ENCODE measurements at places on chromosomes 5 and 9.

DNA sequence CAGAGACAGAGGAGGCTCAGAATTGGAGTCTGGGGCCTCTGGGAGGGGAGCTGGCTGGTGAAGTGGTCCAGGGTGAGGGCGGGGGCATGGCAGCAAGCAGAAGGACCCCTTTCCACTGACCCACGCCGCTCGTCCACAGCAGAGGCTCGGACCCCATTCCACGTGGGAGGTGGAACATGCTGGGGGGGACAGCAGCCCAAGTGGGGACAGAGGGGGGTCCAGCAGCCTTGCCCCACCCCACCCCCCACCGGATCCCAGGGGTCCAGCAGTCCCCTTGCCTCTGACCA lies 25.4 kb upstream of the NKD2 start:
- DNase-seq: no peak

DNA sequence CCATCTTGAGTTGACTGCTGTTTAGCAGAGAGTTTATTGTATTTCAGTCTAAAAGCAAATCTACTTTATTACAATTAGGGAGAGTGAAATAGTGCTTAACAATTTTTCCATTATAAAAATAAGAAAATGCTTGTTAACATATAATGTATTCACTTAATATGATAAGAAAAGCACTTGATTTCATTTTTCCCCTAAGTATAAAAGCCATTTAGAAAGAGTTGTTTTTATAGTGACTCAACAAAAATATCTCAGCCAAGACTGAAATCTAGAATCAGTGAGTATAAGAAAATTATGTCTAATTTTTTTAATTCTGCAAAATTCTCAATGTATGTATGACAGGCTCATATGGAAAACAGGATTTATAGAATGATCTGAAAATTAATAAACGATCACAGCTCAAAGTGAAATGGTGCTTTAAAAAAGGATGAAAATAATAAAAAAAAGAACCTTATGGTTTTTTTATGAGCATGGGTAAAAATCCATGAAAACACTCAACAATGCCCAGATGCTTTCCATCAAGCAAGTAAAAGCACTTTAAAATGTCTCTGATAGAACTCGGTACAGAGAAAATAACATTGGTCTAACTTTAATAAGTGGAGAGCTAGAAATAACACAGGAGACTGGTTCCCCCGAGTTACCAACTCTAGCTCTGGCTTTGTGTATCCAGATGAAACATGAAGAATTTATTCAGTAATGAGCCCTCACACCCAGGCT lies 1057.8 kb upstream of the WWC1 start:
- DNase-seq: no peak

DNA sequence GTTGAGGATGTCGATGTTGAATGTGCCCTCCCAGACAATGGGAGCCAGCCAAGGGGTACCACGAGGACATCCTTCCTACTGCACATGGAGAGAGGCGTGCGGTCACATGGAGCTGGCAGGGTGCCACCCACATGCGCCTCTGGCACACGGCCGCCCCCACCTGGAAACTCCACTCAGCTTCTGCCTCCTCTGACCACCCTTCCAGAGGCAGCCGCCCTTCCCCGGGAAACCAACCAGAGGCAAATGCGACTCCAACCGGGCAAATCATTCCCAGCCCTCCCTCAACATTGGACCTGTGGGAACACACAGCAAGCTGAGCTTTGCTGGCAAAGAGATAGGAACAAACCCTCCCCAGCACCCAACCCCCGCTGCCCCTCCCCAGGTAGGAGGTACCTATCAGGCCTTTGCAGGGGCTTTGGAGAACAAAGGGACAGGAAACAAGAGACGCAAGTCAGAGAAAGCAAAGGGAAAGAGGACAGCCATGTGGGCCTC lies 17.5 kb downstream of the ABO start:
- no peak for DNase-seq

GRCh38 chr5:166562246-166562645 lies 1729.2 kb upstream of the WWC1 start:
- DNase-seq: no peak

DNA sequence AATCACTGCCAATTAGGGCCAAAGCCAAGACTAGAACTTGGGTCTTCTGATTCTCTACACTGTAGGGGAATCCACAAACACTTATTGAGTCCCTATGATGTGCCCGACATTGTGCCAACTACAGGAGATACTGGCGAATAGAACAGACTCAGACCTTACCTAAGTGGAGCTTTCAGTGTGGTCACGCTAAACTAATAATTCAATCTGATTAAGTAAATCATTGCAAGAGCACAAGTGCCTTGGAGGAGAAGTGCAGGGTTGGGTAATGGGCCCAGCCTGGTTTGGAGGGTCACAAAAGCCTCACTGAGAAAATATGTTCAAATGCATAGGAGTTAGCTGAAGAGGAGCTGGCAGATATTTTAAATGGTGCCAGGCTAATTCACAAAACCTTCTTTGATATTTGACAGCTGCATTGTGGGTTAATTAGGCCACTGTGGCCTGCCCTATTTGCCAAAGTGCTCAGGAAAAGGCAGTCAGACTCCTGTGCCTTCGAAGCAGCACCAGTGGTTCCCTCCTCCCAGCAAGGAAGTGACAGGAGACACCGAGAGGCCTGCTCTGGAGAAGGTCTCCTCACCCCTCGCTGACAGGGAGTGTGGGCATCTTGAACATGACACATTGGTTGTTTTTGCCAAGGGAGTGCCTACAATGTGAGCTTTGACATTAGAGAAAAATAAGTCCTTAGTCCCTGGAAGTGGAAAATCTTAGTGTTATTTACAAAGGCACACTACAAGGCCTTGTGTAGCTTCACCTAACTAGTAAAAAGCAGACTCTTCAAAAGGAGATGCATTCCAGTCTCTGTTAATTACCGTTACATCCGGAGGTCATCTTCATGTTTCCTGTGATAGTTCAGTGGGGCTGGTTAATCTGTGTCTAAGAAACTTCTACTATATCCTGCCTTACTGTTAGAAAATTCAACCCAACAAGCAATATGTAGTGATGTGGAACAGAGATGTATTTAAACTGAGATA lies 24.1 kb upstream of the TRAF1 start:
- DNase-seq: no peak

GRCh38 chr9:4859035-4859434 lies 66.3 kb downstream of the RCL1 start:
- no peak for DNase-seq

- peak; percentile 64 for DNase-seq
These were observed 7.6 kb upstream of the CAMSAP1 start for GRCh38 chr9:135914921-135915320.

DNA sequence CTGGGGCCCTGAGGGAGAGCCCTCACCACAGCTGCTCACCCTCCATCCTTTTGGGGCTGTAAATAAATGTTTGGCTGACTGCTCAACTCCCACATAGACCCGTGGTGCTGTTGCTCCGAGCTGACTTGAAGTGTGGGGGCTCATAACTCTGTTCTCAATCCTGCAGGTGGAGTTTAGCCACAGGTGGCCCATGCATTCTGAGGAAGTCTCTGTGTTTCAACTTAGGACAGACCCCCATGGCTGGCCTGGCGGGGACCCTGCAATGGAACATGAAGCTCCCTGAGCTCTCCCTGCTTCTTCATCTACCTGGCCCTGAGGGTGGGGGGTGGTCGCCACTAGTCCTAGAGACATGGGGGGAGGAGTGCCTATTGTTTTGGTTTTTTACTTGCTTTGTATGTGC lies 19.7 kb downstream of the NDUFS6 start:
- no peak for DNase-seq

DNA sequence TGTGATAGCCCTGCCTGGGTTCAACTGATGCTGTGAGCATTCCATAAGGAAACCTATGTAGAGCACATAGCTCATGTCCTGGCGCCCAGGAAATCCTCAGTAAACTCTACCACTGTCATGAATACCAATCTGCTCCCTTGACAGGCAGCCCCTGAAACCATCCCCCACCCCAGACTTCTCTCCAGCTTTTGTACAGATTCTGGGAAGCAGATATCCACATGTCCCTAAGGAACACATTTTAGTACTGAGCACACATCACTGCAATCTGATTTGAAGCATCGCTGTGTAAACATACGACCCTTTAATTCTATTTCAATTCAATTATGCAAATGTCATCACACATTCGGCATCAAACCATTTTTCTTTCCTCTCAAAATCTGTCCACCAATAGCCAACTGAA lies 89.5 kb upstream of the FSTL4 start:
- no peak for DNase-seq

DNA sequence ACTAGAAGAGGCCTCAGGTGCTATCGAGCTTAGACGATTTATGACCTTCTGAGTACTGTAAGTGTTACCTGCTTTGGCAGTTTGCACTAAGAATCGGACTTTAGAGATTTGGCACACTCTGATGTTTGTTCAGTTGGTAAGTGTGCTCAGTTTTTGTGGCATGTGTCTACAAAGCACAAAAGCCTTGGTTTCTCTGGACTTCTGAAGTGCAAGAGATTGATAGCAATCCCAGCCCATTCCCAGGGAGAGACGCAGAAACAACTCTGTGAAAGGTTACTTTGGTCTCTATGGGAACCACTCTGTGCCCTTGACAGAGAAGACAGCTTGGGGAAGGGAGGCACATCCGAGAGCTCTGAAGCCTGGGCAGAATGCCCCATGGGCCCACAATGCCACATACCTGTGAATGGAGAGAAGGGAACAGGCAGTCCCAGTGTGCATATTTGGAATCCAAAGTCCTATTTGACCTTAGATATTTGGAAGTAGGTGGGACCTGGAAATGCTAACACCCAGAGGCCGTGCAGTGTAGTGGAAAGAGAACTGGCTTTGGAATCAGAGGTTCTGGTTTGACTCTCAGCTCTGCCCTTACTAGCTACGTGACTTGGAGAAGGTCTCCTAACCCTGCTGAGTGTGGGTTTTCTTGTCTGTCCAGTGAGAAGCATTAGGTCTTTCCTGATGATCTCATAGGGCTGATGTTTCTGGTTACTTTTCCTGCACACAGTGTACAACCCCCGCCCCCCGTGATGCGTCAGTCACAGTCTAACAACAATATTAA lies 194.3 kb upstream of the VLDLR start:
- DNase-seq: no peak

GRCh38 chr9:87309236-87309635 lies 188.4 kb upstream of the DAPK1 start:
- no peak for DNase-seq

GRCh38 chr9:88807426-88807825 lies 183.8 kb upstream of the S1PR3 start:
- no peak for DNase-seq

DNA sequence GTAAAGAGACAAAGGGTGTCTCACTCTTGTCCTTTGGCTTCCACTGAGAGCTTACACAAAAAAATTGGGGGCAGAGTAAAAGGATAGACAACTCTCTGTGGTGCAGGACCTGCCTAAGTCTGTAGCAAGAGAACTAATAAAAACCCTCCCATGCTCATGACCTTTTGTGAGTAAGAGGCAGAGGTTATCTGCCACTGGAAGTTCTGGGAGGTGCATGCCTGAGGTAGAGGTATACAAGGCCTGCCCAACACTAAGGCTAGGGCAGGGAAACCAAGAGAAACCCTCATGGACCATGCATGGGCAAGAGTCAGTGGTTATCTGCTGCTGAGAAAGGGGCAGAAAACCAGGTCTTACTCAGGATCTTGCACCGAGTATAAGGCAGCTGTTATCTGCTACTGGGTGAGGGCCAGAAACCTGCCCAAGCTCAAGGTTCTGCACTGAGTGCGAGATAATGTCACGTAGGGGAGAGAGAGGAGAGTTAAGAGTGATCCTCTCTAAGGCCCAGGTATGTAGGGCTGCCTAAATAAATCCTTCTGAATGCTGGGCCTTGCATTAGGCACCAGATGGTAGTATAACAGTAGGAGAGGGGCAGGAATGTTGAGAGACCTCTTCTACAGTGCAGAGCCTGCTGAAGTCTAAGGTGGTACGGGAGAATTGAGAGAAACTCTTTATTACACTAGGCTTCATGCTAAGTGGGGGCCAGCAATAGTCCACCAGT lies 143.4 kb downstream of the MACROH2A1 start:
- DNase-seq: no peak

DNA sequence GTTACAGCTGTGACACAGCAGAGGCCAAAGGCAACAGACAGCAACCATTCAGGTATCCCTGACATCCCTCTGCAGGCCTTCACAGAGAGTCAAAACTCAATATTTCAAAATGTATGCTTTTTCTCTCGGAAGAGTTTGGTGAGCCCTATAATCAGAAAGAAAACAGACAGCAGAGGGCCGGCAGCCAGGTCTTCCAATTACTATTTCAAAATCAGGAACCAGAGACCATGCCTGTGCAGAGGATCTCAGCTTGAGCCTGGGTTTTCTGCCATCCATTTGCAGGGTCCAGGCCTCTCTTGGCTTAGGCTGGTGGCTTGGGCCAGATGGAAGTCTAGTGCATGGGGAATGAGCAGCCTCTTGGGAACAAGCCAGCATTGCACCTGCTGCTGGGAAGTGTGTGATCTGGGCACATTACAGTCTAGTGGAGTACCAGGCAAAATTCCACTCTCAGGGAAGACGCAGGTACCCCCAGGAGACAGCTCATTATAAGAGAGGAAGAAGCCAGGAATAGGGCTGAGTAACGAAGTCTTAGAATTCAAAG lies 231.3 kb downstream of the ENC1 start:
- DNase-seq: no peak

GRCh38 chr5:164561933-164562872 lies 1056.8 kb downstream of the MAT2B start:
- peak; percentile 15 for DNase-seq

DNA sequence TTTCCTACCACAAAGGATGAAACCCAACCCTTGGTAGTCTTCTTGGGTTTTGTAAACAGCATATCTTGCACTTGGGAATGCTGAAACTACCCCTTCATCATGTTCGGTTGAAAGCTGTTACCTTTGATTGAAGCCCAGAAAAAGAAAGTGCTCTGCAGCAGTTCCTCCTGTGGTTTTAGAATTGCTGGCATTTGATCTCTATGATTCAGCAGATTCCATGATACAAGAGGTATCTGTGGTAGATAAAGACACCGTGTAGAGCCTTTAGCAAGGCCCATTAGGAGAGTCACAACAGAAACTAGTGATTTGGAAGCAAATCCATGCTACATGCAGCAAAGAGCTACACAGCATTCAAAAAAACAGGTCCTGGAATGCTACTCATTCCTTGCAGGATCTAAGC lies 557.0 kb downstream of the TLE1 start:
- DNase-seq: peak; percentile 34

DNA sequence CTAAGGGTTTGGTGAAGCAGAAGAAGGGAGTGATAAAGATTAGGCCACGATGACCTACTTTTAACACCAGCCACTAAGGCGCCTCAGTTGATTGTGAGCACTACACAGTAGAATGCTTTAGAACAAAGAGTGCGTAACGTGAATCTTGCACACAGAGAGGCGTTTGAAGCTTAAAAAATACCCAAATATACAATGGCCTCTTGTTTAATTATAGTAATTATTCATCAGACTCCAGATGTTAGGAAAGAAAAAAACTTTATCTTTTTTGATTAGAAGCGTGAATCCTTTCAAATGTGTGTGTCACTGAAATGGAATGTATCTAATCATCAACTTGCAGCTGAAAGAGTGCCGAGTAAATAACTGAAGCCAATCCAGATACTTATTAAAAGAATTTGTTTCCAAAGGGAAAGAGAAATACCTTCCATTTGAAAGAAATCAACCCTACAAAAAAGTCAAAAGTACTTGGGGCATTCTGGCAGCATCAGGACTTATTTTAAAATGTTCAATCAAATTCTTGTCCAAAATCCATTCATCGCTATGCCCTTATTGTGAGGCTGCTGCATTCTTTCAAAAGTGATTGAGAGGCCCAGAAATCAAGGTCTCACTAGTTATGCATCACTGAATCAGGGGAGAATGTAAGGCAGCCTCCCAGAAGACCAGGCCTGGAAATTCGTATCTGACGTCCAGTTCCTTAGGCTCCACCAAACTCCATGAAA lies 337.5 kb downstream of the ZNF608 start:
- DNase-seq: no peak

- DNase-seq: peak; percentile 8
These were observed 27.0 kb upstream of the PPARGC1B start for GRCh38 chr5:149702934-149703646.
